Activated B cell treated with CpG ODN at 0.5 μM for 24 hours (primary cell): ENCODE measurements at places on chromosomes 7 and 10. TPM values are rescaled to one million over a fixed set of nuclear protein-coding genes. Genes with fewer than 3 reads are reported as not detected.

DNA sequence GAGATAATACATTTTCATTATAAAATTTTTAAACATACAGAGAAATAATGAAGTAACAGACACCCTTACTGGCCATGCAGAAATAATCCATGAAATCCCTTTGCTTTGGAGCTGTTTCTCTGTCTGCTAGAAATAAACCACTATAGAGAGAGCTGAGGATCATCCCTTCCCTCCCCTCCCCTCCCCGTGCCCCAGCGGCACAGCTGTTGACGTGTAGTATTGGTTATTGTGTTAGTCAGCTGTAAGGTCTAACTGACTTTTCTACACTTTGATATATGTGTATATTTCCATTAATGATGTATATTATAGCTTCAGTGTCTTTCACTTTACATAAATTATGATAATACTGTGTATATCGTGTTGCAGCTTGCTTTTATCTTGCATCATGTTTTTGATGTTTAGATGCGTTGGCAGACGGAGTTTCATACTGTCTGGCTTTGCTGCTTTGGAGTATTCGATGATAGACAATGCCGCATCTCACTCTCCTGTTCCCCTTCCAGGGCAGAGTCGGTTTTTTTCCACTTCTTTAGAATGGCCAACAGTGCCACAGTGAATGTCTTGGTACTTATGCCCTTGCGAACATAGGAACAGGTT, 27.4 kb upstream of the GRID1 start:
- H3K36me3 ChIP-seq, result no peaks in the 10 kb centered on the region
- peaks cover 24% of the 10 kb centered on the region for H3K4me1 ChIP-seq
- H3K27me3 ChIP-seq, result peaks cover 36% of the 10 kb centered on the region
- no peak overlapping the region for H3K4me3 ChIP-seq
- H3K27ac ChIP-seq, result no peak overlapping the region

DNA sequence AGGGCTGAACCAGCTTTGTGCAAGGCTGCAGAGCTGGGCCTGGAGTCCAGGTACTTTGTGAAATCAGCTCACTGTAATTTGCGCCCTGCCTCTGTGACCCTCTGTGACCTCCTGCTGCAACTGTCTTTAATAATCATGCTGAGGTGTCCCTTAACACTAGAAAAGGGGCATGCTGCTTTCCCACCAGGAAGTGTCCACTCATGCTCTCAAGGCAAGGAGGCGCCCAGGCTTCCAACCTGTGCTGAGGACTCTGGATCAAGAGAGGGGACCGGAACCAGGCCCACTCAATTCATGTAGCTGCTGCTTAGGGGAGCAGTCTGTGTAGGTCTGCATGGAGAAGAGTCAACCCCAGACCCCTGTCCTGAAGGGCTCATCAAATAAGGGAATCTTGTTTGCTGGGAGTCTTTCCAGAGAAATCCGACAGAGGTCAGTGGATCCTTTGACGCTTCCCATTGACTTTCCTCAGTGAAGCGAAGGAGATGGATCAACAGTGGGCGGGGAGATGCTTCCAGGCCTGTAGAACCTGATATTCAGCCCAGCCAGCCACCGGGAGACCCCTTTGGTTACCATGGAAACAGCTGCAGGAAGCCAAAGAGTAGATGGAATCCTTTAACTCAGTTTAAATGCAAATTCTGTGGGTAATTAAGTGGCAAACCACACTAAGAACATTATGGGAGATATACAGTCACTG, 945.9 kb downstream of the GRID1 start:
- H3K27me3 ChIP-seq, result no peaks in the 10 kb centered on the region
- no peak for DNase-seq

DNA sequence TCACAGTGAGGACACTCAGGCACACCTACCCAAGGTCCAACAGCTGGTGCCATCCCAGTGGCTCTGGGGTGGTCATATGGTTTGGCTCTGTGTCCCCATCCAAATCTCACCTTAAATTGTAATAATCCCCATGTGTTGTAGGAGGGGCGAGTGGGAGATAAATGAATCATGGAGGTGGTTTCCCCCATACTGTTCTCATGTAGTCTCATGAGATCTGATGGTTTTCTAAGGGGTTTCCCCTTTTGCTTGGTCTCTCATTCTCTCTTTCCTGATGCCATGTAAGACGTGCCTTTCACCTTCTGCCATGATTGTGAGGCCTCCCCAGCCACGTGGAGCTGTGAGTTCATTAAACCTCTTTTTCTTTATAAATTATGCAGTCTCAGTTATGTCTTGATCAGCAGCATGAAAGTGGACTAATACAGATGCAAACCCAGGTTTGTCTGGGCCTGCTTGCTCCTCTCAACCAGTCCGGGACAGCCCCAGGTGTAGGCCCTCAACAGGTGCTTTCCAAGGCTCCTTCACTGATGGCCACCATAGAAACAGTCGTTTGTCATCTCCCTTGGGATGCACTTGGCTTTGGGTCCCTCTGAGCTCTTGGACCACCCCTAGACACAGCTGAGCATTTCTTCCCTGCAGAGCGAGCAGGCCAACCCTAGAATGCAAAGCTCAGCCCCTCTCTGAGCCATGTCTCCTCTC, 101.3 kb upstream of the CTBP2 start:
- no peaks in the 10 kb centered on the region for H3K4me1 ChIP-seq

GRCh38 chr7:8389593-8390261, 43.7 kb upstream of the NXPH1 start:
- H3K27ac ChIP-seq, result no peak overlapping the region
- no peak overlapping the region for H3K4me3 ChIP-seq
- H3K36me3 ChIP-seq, result no peaks in the 10 kb centered on the region
- H3K27me3 ChIP-seq, result peaks cover 19% of the 10 kb centered on the region
- no peaks in the 10 kb centered on the region for H3K4me1 ChIP-seq

DNA sequence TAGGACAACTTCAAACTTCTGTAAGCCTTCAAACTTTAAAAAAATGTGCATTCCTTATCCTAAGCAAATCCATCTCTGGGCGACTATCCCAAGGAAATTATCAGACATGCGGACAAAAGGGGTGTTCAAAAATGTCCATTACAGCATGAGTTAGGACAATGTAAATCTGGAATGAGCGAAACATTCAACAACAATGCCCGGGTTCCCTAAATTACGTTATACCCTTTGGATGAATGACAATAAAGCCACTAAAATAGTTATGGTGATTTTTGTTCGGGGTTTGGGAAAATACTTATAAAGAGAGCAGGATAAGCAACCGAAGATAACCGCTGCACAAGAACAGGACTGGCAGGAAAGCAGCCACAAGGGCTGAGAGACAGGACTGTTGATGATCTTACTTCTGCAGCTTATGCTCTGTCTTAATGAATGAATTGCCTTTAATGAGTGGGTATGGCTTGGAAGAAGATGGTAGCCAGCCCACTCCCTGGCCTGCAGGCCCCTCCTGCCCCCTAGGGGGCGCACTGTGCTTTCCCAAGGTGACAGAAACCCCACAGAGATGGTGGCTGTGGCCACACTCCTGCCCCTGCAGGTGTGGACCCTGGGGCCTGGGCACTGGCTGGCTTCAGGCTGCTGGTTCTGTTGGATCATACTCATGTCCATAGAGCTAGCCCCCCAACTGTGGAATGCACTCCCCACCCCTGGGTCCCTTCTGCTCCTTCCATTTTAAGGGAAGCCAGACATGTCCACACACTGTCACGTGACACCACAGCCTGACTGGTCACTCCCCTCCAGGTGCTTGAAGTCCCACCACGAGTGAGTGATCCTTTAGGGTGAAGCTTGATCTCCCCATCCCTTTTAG, 45.0 kb downstream of the ZCCHC24 start:
- H3K27me3 ChIP-seq, result no peaks in the 10 kb centered on the region
- H3K4me1 ChIP-seq, result no peaks in the 10 kb centered on the region
- no peaks in the 10 kb centered on the region for H3K36me3 ChIP-seq
- no peak for DNase-seq

PNLIPRP1 gene
- total RNA-seq, result not detected in 2 replicates

CLDN3 gene
- total RNA-seq, result not detected in 2 replicates

UTF1 gene
- total RNA-seq, result not detected in 2 replicates
